Activated CD8-positive, alpha-beta memory T cell treated with anti-CD3 and anti-CD28 coated beads for 1 hour (primary cell): ENCODE measurements at places on chromosomes 7 and 10.

DNA sequence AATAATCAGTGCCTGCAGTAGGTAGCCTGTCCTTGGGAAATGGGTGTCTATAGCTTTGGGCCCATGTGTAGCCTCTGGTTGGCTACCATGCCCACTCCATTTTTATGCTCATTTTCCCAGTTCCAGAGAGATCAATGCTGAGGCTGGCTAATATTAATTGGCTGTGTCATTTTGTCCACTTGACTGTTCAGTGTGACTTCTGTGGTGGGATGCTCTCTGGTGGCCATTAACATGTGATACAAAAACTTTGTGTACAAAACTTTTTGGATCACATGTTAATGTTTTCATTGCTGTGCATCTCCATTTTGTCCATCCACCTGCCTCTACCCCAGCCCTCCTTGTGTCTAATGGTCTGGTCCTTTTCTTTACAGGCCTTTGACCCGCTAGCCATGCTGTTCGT, 22.7 kb downstream of the VIM start:
- no peak for DNase-seq

DNA sequence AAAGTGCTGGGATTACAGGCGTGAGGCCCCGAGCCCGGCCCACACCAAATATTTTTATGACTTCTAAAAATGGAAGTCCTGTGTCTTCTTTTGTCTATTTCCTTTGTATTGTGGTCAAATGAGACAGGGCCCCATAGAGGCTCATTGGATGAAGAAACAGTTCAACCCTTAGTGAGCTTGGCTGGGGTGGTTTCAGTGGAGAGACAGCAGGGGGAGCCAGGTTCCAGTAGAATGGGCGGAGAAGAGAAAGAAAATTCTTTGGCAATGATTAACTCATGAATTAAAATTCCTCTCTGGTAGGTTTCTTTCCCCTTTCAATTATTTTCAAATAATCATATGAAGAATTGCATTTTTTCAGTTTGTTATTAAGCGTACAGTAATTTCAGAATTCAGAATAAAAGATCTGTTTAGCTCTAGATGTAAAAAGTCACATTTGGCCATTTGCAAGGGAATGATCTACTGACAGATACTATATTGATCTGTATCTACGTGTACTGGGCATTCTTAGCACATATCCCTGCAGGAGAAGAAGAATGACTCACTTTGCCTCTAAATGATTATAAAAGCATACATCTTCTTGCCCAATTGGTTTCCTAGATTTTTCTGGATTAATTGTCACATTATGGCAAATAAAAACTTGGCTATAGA, 43.2 kb downstream of the PNLIPRP3 start:
- DNase-seq: no peak

DNA sequence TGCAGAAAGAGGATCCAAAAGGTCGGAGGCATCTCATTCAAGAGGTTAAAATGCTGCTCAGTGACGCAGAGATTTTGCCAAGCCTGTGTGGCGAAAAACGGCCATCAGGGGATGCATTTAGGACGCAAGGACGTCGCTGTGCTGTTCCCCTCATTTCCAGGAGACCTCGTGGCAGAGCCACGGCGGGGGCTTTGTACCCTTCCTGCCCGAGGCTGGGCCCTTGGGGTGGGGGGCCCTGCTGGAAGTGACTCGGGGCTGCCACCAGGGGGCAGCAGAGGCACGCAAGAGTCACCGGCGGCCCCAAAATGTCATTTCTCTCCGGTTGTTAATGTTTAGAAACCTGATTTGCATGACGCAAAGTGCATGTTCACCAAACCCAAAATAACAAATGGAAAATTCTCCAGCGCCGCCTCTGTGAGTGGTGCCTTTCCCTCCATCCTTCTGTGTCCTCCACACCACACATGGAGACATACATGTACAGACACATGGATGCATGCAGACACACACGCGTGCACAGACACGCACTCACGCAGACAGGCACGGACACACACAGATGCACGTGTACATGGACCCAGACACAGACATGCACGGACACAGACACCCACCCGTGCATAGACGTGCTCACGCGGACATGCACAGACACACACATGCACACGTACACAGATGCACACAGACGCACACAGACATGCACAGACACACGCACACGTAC, 51.0 kb upstream of the NKX6-2 start:
- no peak for DNase-seq

DNA sequence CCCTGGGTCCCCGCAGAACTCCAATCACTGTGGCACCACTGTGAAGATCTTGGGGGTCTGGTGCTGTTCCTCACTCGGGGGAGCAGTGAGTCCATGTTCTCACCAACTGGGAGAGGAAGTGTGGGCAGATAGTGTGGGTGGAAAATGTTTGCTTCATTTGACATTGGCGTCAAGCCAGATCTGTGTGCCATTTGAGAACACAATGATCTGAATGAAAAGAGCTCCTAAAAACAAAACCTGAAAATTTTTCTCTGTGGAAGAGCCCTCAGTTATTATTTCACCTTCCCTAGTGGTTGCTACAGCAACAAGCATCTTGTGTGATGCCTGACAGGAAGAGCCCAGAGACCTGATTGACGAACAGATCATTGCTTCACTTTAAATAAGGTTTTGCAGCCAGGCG, 125.6 kb downstream of the VIPR2 start:
- no peak for DNase-seq

DNA sequence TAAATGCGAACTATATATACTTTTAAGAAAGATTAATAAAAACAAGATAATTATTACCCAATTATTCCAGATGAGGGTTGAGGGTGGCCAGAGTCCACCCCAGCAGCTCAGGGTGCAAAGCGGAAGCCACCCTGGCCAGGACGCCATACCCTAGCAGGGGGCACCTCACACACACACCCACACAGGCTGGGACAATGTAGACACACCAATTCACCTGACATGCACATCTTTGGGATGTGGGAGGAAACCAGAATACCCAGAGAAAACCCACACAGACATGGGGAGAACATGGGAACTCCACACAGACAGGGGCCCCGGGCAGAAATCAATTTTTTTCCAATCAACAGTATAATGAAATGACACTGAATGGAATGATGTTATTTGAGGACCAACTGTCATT, 86.0 kb downstream of the RTKN2 start:
- no peak for DNase-seq

- no peak for DNase-seq
These were observed 17.6 kb upstream of the CSTF2T start for GRCh38 chr10:51716981-51717380.

DNA sequence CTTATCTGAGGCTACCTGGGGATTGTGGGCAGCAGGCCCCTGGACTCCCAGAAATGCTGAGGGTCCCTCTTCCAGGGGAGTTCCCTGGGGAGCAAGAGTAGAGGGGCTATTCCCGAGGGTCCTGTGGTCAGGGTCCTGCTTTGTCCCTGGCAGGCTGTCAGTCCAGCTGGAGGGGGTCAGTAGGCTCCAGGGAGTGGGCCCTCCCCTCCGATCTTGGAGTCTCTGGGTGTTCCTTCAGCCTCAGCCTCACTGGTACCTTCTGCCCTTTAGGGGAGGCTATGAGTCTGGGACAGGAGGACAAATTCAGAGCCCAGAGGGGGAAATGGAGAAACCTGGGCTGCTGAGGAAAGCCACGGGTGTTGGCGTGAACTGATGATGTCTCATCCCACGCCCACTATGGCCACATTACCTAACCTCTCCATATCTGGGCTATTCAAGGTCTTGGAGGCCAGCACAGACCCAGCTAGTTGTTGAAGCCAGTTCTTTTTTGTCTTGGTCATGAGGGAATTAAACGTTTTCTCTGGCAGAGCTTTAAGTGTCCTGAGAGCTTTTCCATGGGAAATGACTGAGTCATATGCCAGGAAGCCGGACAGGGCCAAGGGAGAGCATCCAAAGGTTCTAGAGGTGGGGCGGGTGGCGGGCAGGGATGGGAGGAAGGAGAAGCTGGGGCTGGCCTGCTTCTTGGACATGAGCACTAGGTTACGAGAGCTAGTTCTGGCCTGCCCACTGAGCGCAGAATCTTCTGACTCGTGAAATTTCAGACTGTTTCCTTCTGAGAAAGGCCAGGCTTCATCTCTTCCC, 6.2 kb downstream of the CALHM2 start:
- no peak for DNase-seq

DNA sequence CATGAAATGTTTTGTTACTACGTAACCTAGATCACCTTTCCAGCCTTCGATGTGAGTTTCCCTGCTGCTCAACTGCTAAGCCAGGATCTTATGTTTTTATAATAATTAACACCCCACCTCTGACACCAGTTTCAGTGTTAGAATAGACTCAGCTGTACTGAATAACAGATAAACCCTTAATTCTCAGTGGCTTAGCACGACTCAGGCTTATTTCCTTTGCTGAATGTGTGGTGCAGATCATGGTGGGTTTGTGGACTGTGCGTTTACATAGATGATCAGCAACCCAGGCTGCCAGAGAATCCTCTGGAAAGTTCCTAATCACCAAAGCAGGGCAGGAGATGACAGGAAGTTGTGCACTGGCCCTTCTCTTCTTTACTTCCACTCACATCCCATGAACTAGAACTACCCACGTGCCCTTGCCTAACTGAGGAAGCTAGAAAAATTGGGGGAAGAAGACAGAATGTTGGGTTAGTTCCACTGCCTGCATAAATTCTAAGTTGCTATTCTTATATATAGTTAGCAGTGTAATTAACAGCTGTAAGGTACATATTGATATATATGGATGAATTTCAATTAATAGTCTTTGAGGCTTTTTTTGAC, 111.8 kb downstream of the MAPK8 start:
- DNase-seq: no peak

DNA sequence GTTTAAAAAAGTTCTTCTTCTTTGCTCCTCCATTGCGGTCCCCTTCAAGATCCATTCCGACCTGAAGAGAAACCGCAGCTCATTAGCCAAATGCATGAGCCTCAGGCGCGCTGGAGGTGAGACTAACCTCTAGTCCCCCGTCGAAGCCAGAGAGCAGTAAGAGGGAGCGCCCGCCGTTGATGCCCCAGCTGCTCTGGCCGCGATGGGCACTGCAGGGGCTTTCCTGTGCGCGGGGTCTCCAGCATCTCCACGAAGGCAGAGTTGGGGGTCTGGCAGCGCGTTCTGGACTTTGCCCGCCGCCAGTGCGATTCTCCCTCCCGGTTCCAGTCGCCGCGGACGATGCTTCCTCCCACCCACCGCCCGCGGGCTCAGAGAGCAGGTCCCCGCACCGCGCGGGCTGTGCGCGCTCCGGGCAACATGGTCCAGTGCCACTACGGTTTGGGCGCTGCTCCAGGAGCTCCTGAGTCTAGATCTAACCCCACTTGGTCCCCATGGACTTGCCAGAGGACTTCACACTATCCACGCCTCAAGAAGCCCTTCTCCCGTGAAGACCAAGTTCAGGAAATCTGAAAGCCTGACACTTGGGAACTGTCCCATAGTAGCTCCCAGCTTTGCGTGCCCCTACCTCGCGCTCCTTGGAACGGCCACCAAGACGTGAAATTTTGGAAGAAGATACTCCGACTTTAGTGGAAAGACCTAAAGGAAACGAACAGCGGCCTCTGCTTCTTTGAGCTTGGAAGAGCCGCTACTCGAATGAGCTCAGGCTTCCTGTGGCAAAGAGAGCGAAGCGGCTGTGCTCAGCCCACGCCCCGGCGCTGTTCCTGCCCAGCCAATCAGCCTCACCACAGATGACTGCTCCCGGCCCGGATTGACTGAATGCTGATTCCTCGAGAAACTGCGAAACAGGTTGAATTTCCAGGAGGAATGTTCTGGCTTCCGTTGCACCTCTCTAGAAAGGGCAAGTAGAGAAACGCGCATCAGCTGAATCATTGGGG, at the start of gene ABCB1:
Gene ABCB1 (minus strand): TSS at position 755 of the 995 bp plus-strand sequence. CDS start 700 bp downstream, at position 55.
- no peak for DNase-seq

- DNase-seq: no peak
These were observed 142.9 kb downstream of the THSD7A start for GRCh38 chr7:11689096-11689495.

DNA sequence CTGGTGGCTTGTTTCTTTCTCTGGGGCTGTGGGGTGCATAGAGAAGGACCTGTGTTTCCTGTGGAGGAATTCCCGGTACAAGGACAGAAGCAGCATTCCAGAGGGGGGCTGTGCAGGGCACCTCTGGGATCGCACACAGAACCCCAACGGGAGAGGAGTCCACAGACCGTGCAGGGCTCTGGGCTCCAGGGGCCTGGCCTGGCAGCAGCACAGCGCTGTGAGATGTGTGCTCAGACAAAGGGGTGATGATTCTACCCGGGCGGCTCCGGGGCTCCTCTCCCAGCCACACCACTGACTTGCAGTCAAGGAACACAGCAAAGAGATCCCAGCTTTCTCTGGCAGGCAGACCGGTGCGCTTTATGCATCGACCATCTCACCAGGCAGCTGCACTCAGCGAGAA, 6.9 kb upstream of the SHH start:
- no peak for DNase-seq

DNA sequence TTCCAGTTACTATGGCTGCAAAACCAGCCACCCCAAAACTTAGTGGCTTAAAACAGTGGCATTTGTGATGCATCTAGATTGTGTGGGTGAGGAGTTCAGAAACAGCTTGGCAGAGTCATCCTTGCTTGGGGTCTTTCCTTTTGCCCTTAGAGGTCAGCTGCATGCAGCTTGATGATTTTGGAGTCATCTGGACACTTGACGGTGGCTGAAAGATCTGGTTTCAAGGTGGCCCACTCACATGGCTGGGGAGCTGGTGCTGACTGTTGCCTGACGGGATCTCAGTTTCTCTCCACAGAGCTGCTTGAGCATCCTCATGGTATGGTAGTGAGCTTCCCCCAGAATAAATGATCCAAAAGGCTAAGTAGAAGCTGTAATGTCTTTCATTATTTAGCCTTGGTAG, 191.3 kb upstream of the GALNT17 start:
- DNase-seq: no peak

GRCh38 chr10:83367036-83367435, 772.3 kb upstream of the GHITM start:
- DNase-seq: no peak

- DNase-seq: no peak
These were observed 20.0 kb upstream of the TNS3 start for GRCh38 chr7:47601881-47602249.

GRCh38 chr7:22083704-22084240, 138.1 kb upstream of the CDCA7L start:
- DNase-seq: no peak

GRCh38 chr7:44112997-44113763, 9.0 kb downstream of the AEBP1 start:
- no peak for DNase-seq

DNA sequence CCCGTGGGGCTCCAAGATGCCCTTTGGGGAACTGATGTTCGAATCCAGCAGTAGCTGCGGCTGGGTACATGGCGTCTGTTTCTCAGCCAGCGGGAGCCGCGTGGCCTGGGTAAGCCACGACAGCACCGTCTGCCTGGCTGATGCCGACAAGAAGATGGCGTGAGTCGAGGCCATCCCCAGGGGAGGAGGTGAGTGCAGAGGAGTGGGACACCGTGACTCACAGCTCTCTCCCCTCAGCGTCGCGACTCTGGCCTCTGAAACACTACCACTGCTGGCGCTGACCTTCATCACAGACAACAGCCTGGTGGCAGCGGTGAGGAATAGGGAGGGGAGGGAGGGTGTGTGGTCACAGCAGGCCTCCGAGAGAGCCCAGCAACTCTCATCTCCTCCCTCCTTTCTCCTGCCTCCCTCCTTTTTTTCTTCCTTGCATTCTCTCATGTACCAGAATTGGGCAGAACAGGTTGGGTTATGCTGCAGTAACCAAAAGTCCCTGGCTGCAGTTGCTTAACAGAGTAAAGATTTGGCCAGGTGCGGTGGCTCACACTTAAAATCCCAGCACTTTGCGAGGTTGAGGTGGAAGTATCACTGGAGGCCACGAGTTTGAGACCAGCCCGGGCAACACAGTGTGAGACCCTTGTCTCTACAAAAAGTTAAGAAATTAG, 16.5 kb downstream of the ARPC1B start:
- DNase-seq: no peak
